ENCODE measurements at places on chromosomes 2 and 18.

- H3K27me3 ChIP-seq: no peaks in the 10 kb centered on the region
- DNase-seq: no peak
- H3K4me1 ChIP-seq: peaks cover 2% of the 10 kb centered on the region
- H3K4me3 ChIP-seq: no peak overlapping the region
- peak overlapping the region; percentile 65 for H3K27ac ChIP-seq
- no peaks in the 10 kb centered on the region for H3K36me3 ChIP-seq
These were observed 114.0 kb upstream of the GLS start for GRCh38 chr2:190766595-190766994.

DNA sequence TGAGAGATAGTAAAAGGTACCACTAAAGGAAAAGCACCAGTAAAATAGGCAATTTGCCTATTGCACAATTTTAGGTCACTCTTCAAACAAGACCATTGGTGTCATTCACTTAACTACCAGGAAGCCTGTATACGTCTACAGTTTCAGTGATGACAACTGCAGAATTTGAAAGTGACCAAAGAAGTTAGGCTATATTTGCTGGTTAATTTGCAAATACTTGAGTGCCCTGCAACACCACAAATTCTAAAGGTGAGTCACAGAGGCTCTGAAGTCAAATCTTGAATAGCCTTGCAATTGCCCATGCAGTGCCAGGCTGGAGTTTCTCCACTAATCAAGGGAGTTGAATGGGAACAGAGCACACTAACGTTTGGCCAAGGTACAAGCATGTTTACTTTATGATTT is 128.7 kb upstream of the CCDC68 start:
- no peak overlapping the region for H3K27ac ChIP-seq
- no peak for DNase-seq
- no peak overlapping the region for H3K4me3 ChIP-seq
- H3K27me3 ChIP-seq: no peaks in the 10 kb centered on the region
- H3K36me3 ChIP-seq: no peaks in the 10 kb centered on the region

DNA sequence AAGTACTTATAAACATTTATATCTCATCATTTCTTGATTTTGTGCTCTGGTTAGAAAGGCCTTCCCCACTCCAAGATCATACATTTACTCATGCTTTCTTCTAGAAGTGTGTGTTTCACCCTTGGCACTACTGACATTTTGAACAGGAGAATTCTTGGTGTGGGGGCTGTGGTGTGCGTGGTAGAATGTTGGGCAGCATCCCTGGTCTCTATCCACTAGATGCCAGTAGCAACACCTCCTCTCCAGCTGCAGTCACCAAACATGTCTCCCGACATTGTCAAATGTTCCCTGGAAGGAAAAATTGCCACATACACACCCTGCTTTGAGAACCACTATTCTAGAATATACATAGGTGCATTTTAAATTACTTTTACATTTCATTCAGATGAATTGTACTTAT is 8.7 kb upstream of the TGIF1 start:
- H3K27me3 ChIP-seq: no peaks in the 10 kb centered on the region
- no peak overlapping the region for H3K27ac ChIP-seq
- H3K4me3 ChIP-seq: no peak overlapping the region
- H3K36me3 ChIP-seq: no peaks in the 10 kb centered on the region
- DNase-seq: no peak
- peaks cover 2% of the 10 kb centered on the region for H3K4me1 ChIP-seq

DNA sequence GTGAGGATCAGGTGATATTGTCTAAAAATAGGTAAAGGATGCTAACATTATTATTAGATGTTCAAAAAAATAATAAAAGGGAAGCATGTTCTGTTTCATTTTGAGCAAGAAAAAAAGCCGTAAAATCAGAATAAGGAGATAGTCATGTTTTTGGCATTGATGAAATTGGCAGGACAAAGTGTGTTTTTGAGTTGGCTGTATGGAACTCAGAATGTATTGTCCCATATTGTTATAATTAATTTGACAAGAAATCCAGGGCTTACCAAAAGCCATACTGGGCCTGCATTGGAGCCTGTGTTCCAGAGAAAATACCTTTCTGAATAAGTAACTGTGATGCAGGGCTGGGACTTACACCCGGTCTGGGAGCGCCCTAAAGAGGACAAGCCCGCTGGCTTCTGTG is 232.0 kb downstream of the AGAP1 start:
- H3K4me1 ChIP-seq: peaks cover 10% of the 10 kb centered on the region
- no peaks in the 10 kb centered on the region for H3K27me3 ChIP-seq
- H3K36me3 ChIP-seq: peaks cover 12% of the 10 kb centered on the region
- H3K27ac ChIP-seq: peak overlapping the region; percentile 17

- no peaks in the 10 kb centered on the region for H3K36me3 ChIP-seq
- no peaks in the 10 kb centered on the region for H3K27me3 ChIP-seq
- no peak overlapping the region for H3K4me3 ChIP-seq
- DNase-seq: no peak
- no peak overlapping the region for H3K27ac ChIP-seq
These were observed 113.1 kb downstream of the ICOS start for GRCh38 chr2:204049635-204050034.
